ENCODE measurements at places on chromosomes 7 and 10. TPM values are rescaled to one million over a fixed set of nuclear protein-coding genes. Genes with fewer than 3 reads are reported as not detected.

Gene TAS2R39
- total RNA-seq = not detected

DNA sequence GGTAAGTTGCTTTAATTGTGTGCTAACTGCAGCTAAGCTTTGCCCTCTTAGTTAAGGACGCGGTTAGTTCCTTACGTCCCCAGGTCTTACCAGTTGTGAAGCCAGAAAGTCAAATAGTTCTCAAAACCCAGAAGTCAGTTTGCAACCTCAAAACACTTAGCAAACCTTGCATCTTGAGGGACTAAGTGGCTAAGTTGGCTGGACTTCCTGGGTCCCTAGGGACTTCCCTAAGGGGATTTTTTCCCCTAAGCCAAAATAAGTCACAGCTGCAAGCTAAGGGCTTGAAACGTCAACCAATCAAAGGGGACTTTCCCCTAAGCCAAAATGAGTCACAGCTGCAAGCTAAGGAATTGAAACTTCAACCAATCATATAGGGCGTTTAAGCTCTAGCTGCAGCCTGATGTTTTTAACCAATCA, 36.2 kb upstream of the HECW1 start:
- no peak overlapping the region for H3K27ac ChIP-seq
- H3K4me1 ChIP-seq = no peaks in the 10 kb centered on the region
- DNase-seq = no peak
- H3K27me3 ChIP-seq = peaks cover 13% of the 10 kb centered on the region
- no peak overlapping the region for H3K4me3 ChIP-seq
- no peaks in the 10 kb centered on the region for H3K36me3 ChIP-seq

DNA sequence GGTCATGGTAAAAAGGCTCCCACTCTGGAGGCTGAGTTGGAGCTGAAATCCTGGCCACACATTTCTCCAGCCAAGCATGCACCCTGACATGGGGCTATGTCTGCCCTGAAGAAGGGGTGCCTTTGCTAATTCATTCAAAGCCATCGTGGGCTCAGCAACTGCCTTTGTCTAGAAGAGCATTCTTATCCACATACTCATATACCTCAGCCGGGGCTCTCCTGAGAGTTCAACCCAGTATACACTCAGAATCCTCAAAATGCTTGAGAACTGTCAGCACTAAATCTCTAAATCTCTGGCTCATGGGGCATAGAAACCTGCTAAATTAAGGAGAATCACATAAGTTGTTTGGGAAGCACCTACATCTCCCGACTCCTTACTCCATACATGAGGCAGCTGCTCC, 89.3 kb downstream of the MRPL32 start:
- H3K36me3 ChIP-seq = no peaks in the 10 kb centered on the region
- DNase-seq = no peak
- no peaks in the 10 kb centered on the region for H3K4me1 ChIP-seq
- no peak overlapping the region for H3K27ac ChIP-seq

DNA sequence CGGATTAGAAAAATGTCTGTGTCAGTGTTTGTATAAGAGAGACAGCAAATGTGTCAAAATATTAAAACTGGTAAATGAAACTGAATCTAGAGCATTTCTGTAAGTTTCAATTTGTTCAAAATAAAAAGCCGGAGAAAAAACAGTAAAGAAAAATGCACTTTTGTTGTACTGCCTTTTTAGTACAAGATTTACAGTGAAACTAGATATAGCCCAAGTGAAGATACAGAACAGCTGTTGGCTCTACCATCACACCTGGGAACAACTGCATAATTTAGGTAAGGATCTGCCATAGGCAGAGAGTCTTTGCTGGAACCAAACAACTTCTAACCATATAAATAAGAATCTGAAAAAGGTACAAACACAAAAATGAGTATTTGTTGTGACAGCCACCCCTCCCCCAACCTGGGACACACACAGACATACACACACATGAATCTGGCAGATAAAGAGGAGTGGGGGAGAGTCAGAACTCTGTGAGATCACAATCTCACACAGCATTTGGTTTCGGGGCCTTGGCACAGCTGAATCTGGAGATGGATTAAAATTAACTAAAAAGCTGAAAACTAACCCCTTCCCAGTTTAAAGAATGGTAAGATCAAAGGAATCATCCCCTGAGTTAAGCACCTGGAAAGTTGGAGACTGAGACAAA, 54.8 kb downstream of the DPY19L1 start:
- no peak overlapping the region for H3K27ac ChIP-seq
- DNase-seq = no peak
- no peaks in the 10 kb centered on the region for H3K36me3 ChIP-seq
- no peaks in the 10 kb centered on the region for H3K27me3 ChIP-seq

- no peak overlapping the region for H3K27ac ChIP-seq
- no peaks in the 10 kb centered on the region for H3K4me1 ChIP-seq
- DNase-seq = no peak
- H3K36me3 ChIP-seq = no peaks in the 10 kb centered on the region
- no peak overlapping the region for H3K4me3 ChIP-seq
- no peaks in the 10 kb centered on the region for H3K27me3 ChIP-seq
These were observed 39.5 kb downstream of the DIP2C start for GRCh38 chr10:649798-650440.

GRCh38 chr10:69641261-69641980, 11.4 kb downstream of the FAM241B start:
- peaks cover 4% of the 10 kb centered on the region for H3K27me3 ChIP-seq
- H3K27ac ChIP-seq = no peak overlapping the region
- no peaks in the 10 kb centered on the region for H3K4me1 ChIP-seq
- H3K4me3 ChIP-seq = no peak overlapping the region

Gene CTAGE4
- total RNA-seq = not detected

GRCh38 chr7:42831006-42831717, 80.7 kb downstream of the C7orf25 start:
- H3K27me3 ChIP-seq = peaks cover 8% of the 10 kb centered on the region
- no peak overlapping the region for H3K27ac ChIP-seq
- H3K4me1 ChIP-seq = no peaks in the 10 kb centered on the region

- no peak overlapping the region for H3K4me3 ChIP-seq
- no peaks in the 10 kb centered on the region for H3K27me3 ChIP-seq
- H3K36me3 ChIP-seq = peaks cover 22% of the 10 kb centered on the region
- DNase-seq = no peak
These were observed 42.3 kb downstream of the MINPP1 start for GRCh38 chr10:87546971-87547413.

- peaks cover 4% of the 10 kb centered on the region for H3K4me1 ChIP-seq
- H3K27me3 ChIP-seq = peaks cover 54% of the 10 kb centered on the region
- no peak overlapping the region for H3K4me3 ChIP-seq
- no peak overlapping the region for H3K27ac ChIP-seq
These were observed 9.6 kb upstream of the KCP start for GRCh38 chr7:128919881-128920799.

DNA sequence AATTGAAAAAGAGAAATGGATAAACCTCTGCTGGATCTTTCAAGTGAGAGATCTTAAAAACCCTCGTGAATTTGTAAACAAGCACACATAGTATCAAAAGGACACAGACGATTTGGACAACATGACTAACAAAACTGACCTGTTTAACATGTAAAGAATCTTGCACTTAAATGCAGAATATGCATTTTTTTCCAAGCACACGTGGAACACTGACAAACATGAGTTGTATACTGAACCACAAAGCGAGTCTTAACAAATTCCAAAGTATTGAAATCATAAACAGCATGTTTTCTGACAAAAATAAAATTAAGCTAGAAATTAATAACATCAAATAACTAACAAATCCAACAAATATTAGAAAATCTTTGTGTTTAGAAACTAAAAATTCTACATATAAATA, 65.0 kb upstream of the ZNF746 start:
- H3K4me3 ChIP-seq = no peak overlapping the region
- H3K36me3 ChIP-seq = peaks cover 56% of the 10 kb centered on the region
- DNase-seq = no peak
- H3K27me3 ChIP-seq = no peaks in the 10 kb centered on the region

DNA sequence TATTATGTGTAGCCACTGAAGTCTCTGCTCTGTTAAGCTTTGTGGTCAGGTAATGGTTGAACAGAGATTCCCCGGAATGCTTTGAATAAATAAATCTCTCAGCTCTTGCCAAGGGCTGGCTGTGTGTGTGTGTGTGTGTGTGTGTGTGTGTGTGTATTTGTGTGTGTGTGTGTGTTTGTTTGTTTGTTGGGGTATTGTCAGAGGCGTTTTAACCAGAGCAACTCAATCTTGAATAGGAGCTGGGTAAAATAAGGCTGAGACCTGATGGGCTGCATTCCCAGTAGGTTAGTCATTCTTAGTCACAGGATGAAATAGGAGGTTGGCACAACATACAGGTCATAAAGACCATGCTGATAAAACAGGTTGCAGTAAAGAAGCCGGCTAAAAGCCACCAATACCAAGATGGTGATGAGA, 256.2 kb upstream of the CACNA2D1 start:
- DNase-seq = no peak
- H3K27ac ChIP-seq = no peak overlapping the region
- H3K36me3 ChIP-seq = no peaks in the 10 kb centered on the region
- H3K27me3 ChIP-seq = no peaks in the 10 kb centered on the region

GRCh38 chr7:74012842-74013249, 15.1 kb upstream of the ELN start:
- H3K4me3 ChIP-seq = no peak overlapping the region
- peaks cover 5% of the 10 kb centered on the region for H3K4me1 ChIP-seq
- no peak for DNase-seq
- H3K27me3 ChIP-seq = no peaks in the 10 kb centered on the region
- no peak overlapping the region for H3K27ac ChIP-seq
- H3K36me3 ChIP-seq = no peaks in the 10 kb centered on the region

DNA sequence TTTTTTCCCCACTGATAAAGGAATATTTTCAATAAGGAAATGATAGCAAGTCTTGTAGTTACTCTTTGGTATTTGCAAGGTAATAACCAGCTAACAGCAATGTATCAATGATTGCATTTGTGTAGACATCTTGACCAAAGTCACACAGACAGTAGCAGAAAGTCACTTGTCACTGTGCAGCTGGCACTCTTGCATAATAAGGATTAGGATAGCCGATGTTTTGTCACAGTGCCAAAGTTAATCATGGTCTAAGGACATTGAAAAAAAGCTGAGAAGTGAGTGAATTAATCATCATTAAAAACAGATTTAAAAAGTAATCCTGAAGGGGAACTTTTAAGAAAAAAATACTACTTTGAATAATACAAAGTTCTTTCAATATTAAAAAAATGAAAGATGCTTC, 834.3 kb upstream of the C7orf33 start:
- no peak overlapping the region for H3K27ac ChIP-seq
- no peaks in the 10 kb centered on the region for H3K36me3 ChIP-seq
- no peak for DNase-seq
- H3K4me3 ChIP-seq = no peak overlapping the region
- no peaks in the 10 kb centered on the region for H3K4me1 ChIP-seq

DNA sequence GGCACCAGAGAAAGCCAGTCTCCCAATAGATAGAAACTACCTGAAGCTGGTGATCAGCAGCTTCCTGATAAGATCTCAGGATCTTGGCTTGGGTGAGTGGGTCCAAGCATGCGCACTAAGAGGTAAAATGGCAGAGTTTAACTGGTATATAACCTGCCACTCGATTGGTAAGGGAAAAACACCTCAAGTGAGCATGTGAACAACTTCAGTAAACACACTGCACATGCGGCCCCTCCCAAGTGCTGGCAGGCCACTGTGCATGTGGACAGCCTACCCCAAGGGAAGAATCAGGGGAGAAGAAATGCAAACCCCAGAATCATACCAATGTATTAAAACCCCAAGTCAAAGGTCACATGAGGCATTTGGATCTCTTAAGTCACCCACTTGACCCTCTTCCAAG, 17.7 kb upstream of the PON1 start:
- no peaks in the 10 kb centered on the region for H3K36me3 ChIP-seq
- no peak overlapping the region for H3K27ac ChIP-seq
- no peaks in the 10 kb centered on the region for H3K4me1 ChIP-seq
- H3K4me3 ChIP-seq = no peak overlapping the region
- DNase-seq = no peak

Gene NT5C3A
- 45.8 TPM for total RNA-seq

- H3K4me1 ChIP-seq = no peaks in the 10 kb centered on the region
- DNase-seq = no peak
- H3K27me3 ChIP-seq = peaks cover 2% of the 10 kb centered on the region
- H3K27ac ChIP-seq = no peak overlapping the region
These were observed 130.9 kb downstream of the TES start for GRCh38 chr7:116340943-116341907.

Gene SNX10
- 39.2 TPM for total RNA-seq

Gene HOGA1
- total RNA-seq = not detected

Gene MYH16
- not detected for total RNA-seq

- H3K4me1 ChIP-seq = no peaks in the 10 kb centered on the region
- no peak overlapping the region for H3K27ac ChIP-seq
- H3K27me3 ChIP-seq = peaks cover 10% of the 10 kb centered on the region
- no peaks in the 10 kb centered on the region for H3K36me3 ChIP-seq
- H3K4me3 ChIP-seq = no peak overlapping the region
- DNase-seq = no peak
These were observed 35.1 kb downstream of the GCC1 start for GRCh38 chr7:127550247-127550646.

Gene CCL24
- not detected for total RNA-seq

Gene POM121C
- total RNA-seq = 78.2 TPM

Gene AGAP3
- 12.6 TPM for total RNA-seq

DNA sequence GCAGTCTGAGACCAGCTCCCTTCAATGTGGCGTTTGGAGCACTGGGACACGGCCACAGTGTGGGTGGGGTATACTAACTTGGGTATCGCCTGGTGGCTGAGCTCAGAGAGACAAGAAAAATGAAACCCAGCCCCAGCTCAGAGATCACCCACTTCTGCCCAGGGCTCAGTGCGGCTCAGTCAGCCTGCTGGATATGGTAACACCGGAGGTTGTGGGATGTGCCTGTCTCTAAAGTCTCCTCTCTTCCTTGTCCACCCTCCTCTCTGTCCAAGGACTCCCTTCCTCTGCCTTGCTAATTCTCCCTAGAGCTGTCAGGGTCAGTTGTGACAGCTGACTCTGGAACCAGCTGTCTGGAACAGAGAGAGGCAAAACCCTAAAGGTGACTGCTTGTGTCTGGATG, 149.1 kb downstream of the PTPN20 start:
- no peak overlapping the region for H3K27ac ChIP-seq
- peaks cover 8% of the 10 kb centered on the region for H3K4me1 ChIP-seq
- H3K4me3 ChIP-seq = no peak overlapping the region

Gene KCND2
- total RNA-seq = not detected

DNA sequence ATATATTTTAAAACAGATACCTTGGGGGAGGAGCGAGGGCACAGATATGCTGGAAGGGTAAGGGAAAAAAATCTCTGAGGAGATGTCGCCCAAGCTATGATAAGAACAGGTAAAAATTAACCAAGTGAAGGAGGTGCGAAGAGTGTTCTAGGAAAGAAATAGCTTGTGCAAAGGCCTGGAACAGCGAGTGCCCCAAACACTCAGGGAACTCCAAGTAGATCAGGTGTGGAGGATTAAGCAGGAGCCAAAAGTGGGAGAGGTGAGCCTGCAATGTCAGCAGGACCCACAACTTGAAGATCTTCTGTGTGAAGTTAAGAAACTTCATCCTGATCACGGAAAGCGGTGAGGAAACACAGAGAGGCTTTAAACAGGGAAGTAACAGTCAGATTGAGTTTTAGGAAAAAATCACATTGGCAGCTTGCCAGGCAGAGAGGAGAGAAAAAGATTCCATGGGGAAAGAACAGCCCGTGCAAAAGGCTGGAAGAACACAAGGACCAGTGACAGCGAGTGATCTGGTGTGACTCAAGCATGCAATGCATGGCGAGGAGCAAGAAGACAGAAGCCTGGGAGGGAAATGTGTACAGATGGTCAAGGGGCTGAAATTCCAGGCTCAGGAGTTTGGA, 30.7 kb downstream of the FGF8 start:
- no peaks in the 10 kb centered on the region for H3K36me3 ChIP-seq
- DNase-seq = no peak
